ENCODE measurements at places on chromosomes 6 and 20.
A peak's percentile ranks its signal among the peaks of the same experiment; 100 is the strongest.

DNA sequence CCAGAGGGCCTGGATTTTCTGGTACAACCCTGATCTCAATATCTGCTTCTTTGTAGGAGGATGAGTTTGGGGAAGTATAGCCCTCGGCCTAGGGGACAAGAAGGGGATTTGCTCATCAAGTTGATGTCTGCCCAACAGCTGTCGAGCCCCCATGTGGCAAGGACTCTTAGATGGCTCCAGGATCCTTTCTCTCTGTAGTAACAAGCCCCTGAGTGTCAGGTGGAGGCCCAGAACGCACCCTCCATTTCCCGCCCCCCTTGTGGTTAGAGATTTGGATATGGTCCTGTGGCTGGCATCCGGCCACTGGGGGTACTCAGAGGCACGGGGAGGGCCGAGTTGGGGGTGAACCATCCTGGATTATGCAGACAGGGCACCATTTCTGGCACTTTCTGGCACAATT, 50.1 kb downstream of the CTCFL start:
- DNase-seq: no peak

GRCh38 chr6:1667805-1668175, 58.1 kb downstream of the FOXC1 start:
- no peak for DNase-seq

DNA sequence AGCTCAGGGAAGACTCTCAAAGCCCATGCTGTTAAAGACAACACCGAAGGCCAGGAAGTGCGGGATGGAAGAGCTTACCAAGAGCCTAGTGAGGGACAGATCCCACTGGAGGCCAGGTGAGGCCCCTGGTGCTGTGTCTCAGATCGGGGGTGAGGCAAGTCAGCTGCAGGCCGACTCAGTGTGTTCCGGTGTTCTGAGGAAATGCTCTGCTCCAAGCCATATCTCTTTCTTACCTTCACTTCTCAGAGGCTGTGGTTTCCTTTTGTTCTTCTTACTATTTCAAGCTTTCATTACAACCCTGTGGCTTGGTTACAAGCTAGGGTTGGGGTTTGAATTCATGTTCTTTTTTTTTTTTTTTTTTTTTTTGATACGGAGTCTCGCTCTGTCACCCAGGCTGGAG, 114.3 kb upstream of the ZFP64 start:
- no peak for DNase-seq

DNA sequence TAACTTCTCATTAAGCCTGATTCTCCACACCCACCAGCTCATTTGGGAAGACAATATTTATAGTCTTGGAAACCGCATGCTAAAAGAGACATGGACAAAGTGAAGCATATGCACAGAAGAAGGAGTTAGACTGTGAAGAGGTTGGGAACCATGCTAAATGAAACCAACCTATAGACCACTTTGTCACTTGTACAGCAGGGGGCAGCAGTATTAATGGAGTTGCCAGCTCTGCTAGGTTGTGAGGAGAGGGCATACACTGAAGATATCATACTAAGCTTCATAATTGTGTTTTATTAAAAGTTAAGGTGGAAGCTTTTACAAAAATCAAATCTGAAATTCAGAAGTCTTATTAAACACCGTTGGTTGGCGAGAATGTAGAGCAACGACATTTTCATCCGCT, 38.3 kb upstream of the HMGCLL1 start:
- DNase-seq: no peak

DNA sequence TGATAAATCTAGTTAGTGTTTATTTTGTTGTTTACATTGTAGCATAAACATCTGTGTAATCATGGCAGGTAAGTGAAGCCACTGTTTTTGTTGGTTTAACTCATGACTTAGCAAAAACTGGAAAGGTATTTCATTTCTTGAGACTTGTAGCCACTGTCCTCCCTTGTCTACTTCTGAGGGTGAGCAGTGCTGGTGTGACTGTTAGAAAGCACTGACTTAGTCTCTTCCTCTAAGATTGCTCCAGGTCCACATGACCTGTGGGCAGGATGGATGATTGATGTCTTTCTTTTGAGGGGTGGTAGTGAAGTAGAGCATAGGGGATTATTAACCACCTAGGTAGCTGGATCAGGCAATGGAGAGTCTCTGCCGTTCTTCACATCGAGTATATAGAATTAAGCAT, 203.8 kb downstream of the ARID1B start:
- DNase-seq: no peak

DNA sequence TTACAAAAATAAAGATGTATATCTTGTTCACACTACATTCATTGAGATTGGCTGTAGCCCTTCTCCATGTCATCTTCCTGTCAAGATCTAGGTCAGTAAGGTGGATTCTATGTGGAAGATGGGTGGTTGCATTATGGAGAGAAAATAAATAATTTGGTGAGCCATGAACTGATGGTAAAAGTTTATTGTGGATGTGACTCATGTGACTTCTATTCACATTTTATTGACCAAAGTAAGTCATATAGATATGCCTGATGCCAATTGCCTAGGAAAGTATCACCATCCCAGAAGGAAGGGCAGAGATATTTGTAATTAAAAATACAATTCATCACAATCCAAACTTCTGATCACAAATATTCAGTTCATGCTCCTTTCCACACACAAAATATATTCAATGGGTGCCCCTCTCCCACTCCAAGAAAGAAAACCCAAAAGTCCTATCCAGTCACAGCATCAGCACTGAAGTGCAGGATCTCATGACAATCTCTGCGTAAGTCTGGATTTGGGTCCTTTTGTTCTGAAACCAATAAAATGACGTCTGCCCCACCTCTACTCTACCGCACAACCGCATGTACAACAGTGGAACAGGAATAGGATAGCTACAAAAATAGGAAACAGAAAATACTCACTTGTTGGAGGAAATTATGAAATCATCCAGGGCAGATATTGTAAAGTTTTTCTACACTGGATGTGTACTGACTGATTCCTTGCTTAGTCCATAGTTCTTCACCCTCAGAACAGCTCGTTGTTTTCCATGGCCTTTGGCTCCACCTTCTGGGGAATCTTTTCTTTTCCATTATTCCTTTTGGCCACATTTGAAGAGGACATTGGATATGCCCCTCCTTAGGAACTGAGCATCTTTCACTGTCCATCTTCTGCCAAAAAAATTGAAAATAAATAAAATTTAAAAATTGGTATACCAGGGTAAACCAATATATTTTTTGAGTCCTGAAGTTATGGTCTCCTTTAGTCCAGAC, 16.1 kb upstream of the SLC17A3 start:
- DNase-seq: no peak

- DNase-seq: no peak
Measured at GRCh38 chr6:139407718-139408222, 33.3 kb upstream of the CITED2 start.

GRCh38 chr6:27617046-27617687, 144.3 kb upstream of the ZNF184 start:
- DNase-seq: no peak

DNA sequence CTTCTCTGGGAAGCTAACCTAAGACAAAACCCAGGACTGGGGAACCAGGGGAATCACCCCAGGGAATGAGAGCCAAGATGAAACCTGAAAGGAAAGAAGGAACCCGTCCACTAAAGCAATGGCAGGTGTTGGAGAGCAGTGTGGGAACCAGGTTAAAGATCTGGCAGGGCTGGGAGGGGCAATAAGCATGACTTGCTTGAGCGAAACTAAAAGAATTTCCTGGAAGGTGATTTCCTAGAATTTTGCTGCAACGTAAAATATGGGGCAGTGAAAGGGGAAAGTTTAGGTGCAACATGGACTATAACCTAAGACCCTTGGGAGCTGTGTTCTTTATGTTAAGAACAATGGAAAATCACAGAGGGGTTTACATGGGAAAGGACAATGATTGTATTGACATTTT, 126.2 kb upstream of the SSTR4 start:
- no peak for DNase-seq

DNA sequence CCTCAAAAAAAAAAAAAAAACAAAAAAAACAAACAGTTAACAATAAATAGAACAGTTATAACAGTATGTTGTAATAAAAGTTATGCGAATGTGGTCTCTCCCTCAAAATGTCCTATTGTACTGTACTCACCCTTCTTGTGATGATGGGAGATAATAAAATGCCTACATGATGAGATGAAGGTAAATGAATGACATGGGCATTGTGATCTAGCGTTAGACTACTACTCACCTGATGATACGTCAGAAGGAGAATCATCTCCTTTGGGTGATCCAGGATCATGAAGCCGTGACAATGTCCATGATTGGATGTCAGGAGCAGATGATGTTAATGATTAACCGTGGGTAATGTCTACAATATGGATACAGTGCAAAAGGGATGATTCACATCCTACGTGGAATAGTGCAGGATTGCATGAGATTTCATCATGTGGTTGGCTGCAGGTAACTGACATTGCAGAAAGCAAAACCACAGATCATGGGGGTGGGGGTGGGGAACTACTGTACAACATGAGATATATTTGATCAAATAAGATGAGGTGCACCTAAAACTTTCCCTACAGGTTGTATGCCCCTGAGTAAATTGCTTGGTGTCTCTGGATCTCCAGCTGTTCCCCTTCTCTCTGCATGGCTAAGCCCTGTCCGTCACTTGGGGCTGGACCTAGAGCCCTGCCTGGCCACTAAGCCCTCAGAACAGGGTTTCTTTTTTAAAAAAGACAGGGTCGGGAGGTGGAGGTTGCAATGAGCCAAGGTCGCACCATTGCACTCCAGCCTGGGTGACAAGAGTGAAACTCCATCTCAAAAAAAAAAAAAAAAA, 6.2 kb upstream of the RBCK1 start:
- no peak for DNase-seq

DNA sequence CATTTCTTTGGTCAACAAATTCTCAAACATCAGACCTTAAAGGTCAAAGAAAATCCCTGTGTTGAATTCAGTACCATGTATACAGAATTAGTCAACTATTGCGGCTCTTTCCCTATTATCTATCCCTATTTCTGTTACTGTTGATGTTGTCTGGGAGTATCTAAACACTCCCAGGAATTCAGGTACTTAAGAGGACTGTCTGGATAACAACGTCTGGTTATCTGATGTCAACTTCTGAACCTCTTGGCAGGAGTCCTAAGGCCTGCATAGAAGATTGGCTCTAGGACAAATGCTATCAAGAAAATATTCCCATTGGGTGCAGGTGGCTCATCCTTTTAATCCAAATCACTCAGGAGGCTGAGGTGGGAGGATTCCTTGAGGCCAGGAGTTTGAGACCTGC, 255.6 kb downstream of the KHDC1L start:
- no peak for DNase-seq

GRCh38 chr6:26156850-26157250, 69.6 kb downstream of the HFE start:
- DNase-seq: no peak

- DNase-seq: no peak
Measured at GRCh38 chr6:104541411-104541810, 318.3 kb downstream of the HACE1 start.

GRCh38 chr6:41443616-41444525, 102.3 kb upstream of the FOXP4 start:
- no peak for DNase-seq

GRCh38 chr6:19669206-19669605, 168.0 kb upstream of the ID4 start:
- DNase-seq: no peak

DNA sequence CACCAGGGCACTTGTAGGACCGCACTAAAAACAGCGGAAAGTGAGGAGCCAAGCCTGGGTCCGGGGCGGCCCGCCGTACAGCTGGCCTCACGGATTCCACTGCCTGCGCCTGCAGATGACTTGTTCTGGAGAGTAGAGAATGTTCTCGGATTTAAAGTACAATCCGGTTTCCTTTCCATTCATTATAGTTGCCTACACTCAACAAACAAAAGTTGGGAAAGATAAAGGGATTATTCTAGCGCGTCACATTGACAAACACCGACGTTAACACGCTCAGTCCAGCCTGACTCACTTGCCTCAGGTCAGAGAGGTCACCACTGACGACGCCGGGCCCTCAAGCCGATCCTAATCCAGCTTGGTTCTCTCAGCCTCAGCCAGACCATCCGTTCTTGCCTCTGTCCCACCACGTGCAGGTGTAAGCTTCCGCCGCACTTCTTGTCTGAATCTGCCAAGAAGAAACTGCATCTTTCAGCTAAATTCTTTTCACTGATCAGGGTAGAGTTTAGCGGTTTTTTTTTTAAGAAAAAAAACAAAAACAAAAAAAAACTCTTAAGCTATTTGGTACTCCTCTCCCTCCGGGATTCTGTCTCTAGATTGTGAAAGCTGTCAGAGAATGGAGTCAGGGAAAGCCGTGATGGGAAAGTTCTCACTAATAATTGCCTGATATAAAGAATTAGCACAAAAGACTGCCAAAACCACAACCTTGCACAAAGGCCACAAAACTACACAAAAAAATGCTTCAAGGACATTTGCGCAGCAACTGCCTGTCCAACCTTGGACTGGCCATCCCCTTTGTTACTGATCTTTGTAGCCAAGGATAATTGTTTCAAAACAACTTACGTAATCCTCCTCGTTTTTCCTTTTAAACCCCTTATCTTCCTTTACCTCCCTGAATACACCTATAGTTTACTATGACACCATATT, 1.1 kb upstream of the PHF10 start:
- no peak for DNase-seq

- DNase-seq: no peak
Measured at GRCh38 chr20:50376888-50377459, 133.2 kb upstream of the PTPN1 start.

- DNase-seq: no peak
Measured at GRCh38 chr6:28977341-28978132, 27.6 kb downstream of the ZNF311 start.

DNA sequence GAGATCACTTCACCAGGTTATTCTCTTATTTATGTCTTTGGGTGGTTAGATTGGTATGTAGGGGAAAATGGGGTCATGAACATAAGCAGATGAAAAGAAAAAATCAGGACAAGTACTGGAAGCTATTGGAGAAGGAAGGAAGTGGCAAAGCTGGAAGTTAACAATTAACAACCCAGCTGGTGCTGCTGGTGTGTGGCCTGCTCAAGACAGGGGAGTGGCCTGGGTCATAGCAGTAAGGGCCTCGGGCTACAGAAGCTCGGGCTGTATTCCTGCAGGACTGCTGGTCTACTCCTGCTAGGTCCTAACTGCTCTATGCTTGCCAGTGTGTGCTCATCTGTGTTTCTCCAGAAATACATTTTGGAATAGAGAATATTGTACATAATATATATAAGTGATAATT, 19.6 kb downstream of the MYLIP start:
- DNase-seq: no peak

DNA sequence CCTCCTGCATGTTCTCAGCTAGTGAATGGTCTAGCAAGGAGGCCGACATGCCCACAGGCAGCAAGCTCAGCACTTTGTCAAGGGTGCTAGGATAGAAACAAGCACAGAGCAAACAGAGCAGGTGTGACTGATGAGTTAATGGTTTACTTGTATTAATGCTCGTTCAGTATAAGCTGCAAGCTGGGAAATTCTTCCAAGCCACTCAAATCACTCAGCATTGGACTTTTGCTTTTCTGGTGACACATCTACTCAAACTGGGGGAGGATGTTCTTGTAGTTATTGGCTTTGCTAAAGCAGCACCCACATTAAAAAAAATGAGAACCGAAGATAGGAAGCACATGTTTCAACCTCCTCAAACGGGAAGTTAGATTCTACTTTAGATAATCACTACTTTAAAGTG, 43.1 kb upstream of the NEDD9 start:
- DNase-seq: peak; percentile 32

GRCh38 chr6:16318538-16318937, 80.2 kb downstream of the GMPR start:
- no peak for DNase-seq

Measured in GM12891 (cell line).